ENCODE measurements at places on chromosomes 2 and 18. TPM values are rescaled to one million over a fixed set of nuclear protein-coding genes. Genes with fewer than 3 reads are reported as not detected.
A peak's percentile ranks its signal among the peaks of the same experiment; 100 is the strongest.

The POTEI gene
- polyA plus RNA-seq, result 0.17 TPM

The CSRNP3 gene
- polyA plus RNA-seq, result 10.3 TPM

The LBX2 gene
- 3.2 TPM for polyA plus RNA-seq

The SCN2A gene
- 4.7 TPM for polyA plus RNA-seq

DNA sequence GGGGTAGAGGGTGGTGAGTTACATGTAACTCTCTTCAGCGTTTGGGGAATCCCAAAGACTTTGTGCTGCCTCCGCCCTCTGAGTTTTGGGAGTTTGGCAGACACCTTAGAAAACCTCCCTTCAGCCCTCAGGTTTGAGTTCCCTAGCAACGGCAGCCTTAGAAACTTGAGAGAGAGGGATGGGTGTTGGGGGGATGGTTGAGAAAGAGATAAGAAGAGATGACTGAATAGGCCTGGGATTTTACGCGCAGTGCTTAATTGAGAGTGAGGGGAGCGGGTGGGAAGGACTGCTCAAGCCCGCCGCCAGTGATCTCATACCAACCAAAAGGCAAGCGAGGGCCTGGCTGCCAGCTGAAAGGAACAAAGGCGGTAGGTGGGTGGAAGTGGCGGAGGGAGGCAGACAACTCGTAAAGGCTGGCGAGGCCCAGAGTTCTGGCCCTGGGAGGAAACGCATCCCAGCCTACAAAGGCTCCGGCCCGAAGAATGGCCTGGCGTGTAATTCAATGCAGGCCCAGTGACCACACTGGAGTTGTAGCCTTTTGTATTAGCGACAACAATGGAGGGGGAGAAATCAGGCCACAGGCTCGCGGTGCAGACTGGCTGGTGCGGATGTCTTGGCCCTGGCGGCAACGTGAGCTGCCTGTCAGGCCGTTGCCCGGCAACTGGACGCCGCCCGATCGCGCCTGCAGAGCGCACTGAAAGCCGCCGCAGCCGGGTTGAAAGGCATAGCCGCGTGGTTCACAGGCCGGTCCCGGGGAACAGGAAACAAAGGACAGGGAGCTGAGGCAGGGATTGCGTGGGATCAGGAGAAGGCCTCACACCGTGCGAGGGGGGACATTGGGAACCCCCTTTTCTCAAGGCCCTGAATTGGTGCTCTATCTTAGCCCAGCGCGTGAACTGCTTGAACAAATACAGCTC, 39.9 kb upstream of the DARS1 start:
- DNase-seq, result peak; percentile 69

DNA sequence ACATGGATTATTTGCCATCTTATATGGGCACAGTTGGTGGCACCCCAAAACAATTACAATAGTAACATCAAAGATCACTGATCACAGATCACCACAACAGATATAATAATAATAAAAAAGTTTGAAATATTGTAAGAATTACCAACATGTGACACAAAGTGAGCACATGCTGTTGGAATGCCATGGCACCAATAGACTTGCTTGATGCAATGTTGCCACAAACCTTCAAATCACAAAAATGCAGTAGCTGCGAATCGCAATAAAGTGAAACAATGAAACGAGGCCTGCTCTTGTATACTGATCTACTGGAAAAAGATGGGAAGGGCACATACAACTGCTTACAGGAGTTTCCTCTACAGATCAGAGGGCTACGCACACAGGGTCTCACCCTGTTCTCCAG, 32.2 kb upstream of the AMMECR1L start:
- no peak for DNase-seq

GRCh38 chr2:98308532-98308931, 37.7 kb upstream of the CNGA3 start:
- no peak for DNase-seq

- no peak for DNase-seq
Measured at GRCh38 chr18:23399067-23399466, 54.0 kb upstream of the RIOK3 start.

- no peak for DNase-seq
Measured at GRCh38 chr2:98470851-98471255, 26.2 kb downstream of the INPP4A start.

- no peak for DNase-seq
Measured at GRCh38 chr2:117786520-117786919, 28.0 kb upstream of the DDX18 start.

DNA sequence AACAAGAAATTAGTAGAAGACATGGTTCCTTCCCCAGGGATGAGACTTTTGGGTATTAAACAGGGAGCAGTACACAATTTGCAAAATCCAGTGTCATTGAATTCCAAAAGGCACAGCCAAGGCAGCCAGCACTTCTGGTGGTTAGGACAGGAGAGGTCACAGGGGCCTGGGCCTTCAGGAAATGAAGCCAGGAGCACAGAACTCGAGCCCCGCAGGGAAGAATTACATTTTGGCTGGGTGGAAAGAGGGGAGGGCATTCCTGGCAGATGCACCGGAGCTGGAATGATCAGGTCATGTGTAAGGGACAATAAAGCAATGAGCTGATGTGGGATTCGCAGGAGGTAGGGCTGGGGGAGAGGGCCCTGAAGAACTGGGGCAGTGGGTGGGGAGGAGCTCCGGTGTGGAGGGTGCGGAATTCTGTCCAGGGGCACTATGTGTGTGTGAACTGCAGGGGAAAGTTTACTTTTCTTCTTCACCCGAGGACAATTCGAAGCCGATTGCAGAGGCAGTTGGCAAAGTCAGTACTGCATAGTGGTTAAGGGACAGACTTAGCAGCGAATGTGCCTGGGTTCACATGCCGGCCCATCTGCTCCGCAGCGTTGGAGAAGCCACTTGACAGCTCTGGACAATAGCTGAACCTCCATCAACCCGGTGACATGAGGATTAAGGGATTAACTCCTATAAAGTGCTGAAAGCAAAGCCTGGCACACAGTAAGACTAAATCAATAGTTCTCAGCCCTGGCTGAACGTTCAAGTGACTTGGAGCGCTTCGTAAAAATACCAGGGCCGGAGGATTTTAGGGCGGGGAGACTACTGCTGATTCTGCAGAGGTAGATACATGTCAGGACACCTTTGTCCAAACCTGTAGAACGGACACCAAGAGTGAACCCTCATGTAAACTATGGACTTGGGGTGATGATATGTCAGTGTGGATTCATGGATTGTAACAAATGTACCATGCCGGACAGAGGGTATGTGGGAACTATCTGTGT, 36.4 kb downstream of the ALPK2 start:
- no peak for DNase-seq

- DNase-seq, result peak; percentile 49
Measured at GRCh38 chr2:211157856-211158463, 601.6 kb downstream of the CPS1 start.

- DNase-seq, result no peak
Measured at GRCh38 chr18:51765606-51766360, 568.3 kb upstream of the MEX3C start.

DNA sequence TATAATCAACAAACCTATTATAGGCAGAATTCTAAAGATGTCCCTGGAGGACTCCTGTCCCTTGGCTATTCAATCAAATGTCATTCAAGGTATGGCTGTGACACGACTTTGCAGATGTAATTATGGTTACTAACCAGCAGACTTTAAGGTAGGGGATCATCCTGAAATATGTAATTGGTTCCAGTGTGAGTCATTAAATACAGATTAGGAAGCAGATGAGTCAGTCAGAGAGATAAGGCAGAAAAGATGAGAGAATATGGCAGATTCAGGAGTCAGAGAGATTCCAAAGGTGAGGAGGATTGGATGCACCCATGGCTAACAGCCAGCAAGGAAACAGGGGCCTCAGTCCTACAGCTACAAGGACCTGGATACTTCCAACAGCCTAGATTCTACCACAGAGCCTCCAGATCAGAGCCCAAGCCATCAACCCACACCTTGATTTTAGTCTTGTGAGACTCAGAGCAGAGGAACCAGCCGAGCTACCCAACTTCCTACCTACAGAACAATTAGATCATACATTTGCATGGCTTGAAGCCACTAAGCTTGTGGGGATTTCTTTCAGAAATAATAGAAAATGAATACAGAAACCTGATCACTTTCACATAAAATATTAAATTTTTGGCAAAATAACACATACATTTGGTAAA, 11.2 kb upstream of the PROM2 start:
- no peak for DNase-seq
